ENCODE measurements at places on chromosomes 3 and 15.

DNA sequence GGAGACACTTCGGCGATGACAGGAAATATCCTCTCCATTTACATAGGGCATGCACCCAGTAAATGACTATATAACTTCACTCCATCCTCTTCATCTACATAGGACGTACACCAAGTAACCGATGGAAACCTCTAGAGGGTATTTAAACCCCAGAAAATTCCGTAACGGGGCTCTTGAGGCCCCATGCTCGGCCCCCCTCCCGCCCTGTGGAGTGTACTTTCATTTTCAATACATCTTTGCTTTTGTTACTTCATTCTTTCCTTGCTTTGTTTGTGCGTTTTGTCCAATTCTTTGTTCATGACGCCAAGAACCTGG lies 7.5 kb upstream of the FAM107A start:
- DNase-seq: no peak

- no peak for DNase-seq
These were observed 334.1 kb downstream of the FHIT start for GRCh38 chr3:60917141-60917540.

DNA sequence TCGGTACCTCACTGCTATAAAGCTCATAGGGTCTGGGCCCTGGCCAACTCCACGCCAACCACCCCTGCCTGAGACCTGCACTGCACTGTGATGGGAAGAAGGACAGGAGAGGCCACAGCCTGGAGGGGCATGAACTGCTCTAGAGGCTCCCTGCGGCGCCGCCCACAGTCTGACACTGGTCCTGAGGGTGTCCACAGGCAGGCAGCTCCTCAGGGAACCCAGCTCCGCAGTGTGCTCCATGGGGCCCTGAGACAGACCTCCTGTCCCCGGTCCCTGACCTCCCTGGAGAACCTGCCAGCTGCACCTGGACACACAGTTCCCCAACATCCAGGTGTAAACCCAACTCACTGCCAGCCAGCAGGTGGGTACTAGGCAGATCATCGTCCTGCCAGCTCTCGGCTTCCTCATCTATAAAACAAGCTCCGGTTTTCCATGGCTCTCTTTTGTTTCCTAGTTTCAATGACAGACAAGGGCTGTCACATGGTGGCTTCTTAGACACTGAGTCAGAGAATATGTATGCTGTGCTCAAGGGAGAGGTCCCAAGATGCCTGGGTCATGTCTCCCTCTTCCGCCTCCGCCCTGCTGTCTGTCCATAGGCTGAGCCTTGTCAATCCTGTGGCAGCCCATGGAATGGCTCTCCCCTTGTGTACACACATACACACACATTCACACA lies 5.1 kb upstream of the HAPLN3 start:
- DNase-seq: no peak

DNA sequence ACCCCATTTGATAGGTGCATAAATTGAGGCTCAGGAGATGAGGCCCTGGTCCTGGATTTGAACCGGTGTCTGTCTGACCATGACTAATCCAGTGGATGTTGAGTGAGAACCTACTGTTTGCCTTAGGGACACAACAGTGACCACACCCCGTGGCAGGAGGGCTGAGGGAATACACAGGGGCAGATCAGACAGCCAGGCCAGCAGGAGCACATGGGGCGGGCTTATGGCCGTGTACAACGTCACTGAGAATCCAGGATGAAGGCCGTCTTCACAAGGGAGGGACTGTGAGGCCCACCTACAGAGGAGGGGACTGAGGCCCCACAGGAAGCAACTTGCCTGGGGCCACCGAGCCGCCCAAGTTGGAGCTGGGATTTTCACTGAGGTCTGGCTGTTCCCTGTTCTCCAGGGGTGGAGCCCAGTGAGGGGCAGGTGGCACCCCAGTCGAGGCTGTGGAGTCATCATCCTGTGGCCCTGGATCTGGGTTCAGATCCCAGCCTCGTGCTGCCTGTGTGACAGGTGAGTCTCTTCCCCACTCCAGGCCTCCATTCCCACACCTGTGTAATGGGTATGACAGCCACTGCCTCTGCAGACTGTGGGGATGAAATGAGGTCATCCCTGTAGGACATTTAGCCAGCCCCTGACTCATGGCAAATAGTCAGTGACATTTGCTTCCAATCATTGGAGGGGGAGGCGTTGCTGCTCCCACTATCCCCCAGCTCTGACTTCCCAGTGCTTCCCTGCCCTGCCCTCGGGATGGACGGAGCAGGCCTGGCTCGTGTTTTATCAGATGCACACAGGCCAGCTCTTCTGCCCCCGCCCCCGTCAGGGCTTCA lies 6.3 kb upstream of the PLXND1 start:
- DNase-seq: no peak

- no peak for DNase-seq
These were observed 343.9 kb upstream of the SGO1 start for GRCh38 chr3:20529911-20530310.

- DNase-seq: no peak
These were observed 18.1 kb upstream of the ATP1B3 start for GRCh38 chr3:141858312-141858711.

DNA sequence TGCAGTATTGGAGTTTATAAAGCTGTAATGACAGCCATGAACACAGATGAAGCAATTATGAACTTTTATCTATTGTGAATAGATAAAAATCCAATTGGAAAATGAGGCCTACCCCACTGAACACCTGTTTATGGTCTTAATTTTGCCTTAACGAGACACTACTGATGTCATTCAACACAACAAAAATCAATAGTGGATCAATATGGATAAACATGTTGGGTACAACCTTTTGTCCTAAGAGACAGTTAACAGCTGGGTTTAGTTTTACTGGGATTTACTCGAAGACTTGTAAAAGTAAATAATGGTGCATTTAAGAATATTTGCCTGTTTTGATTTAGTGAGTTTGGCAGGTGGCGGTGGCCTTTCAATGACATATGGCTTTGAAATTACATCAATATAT lies 217.8 kb downstream of the NR1D2 start:
- no peak for DNase-seq

- no peak for DNase-seq
These were observed 63.8 kb downstream of the BLM start for GRCh38 chr15:90780916-90781315.

DNA sequence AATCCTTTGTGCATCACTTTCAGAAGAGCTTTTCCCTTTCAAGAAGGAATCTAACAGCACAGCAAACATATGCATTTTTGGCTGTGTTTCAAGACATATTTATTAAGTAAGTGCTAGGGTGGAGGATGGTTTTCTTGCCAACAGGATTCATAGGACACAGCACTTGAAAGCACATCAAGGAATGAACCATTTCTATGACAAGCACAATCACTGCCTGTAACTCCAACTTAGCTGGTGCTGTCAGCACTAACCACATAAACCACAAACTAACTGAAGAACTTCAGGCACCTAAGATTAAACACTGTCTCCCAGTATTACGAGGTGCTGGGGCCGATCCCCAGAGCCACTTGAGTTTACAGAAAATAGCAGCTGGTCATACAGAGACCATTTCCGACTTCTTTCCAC lies 35.4 kb upstream of the SPRED1 start:
- DNase-seq: no peak

DNA sequence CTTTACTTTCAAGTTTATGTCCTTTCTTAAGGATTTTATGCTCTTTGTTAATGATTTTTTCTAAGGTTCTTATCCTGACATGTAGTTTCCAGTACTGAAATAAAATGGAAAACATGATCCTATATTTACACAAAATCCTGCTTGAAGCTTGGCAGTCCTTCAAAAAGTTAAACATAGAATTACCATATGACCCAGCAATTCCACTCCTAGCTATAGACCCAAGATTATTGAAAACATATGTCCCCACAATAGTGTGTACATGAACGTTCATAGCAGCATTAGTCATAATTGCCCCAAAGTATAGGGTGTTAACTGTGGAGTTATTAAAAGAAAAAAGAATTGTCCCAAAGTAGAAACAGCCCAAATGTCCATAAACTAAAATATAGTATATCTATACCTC lies 33.2 kb downstream of the ITGB5 start:
- DNase-seq: no peak

GRCh38 chr15:67366904-67367303 lies 112.3 kb downstream of the IQCH start:
- DNase-seq: no peak

GRCh38 chr3:43379343-43379742 lies 93.0 kb downstream of the SNRK start:
- DNase-seq: no peak

DNA sequence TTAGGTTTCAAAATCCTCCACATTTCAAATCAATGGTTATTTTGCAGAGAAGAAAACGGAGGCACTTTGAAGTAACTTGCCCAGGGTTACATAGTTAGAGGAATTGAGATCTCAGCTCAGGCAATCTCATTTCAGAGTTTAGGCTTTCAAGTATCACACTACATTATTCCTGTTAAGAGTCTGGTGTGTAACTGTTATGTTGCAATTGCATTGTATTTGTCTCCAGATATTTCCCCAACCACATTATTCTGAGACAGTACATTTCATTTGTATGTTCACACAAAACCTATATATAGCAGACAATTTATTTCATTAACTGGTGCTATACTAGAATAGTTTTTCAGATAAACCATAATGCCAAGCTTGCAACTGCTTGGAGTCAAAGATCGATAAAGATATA lies 154.2 kb upstream of the TSPAN3 start:
- DNase-seq: no peak

GRCh38 chr3:192858849-192859585 lies 58.6 kb downstream of the MB21D2 start:
- DNase-seq: no peak

DNA sequence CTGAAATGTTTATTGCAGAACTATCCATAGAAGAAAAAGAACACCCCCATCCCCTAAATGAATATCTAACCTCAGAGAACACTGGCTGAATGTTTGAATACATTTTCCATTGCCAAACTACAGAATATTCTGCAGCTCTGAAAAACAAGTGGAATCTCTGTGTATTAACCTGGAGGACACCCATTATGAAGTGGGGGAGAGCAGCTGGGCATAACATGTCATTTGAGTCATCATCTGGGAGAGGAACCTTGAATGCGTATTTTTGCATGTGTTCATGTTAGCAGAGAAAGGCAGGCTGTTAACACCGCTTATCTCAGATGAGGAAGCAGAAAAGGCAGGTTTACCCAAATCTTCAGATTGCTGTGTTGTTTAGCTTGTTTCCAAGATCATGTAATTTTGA lies 31.5 kb downstream of the ESYT3 start:
- DNase-seq: no peak

DNA sequence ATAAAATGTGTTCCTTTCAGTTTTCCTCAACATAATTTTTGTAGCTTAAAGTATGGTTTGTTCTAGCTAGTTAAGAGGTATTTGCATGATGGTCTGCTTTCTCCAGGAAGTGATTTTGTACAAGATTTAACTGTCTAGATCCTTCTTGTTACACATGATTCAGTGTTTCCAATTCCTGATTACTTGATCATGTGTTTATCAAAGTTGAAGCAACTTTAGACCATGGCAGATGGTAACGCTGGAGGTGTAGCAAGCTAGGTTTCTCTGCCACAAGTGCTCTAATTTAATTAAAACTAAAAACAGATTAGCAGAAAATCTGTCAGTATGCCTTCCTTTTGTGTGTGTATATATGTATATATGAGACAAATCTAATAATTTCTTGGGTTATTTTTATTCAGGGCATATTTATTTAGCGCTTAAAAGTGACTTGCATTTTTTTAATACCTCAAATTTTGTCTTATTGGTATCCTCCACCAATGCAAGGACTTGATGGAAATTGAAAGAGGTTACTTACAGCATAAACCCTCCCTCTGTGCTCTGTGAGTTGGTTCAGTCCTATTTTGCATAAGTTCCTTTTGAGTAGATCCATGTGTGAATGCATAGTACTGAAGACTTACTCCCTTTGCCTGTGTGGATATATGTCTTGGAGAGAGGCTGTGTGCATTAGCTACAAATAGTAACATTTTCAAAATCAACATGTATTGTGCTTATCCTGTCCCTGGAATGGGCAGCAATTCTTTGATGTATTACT lies 157.3 kb upstream of the CGNL1 start:
- DNase-seq: no peak

- no peak for DNase-seq
These were observed 3.2 kb downstream of the CTDSPL start for GRCh38 chr3:37864904-37865303.

- no peak for DNase-seq
These were observed 44.3 kb upstream of the FLNB start for GRCh38 chr3:57963811-57964346.

- DNase-seq: no peak
These were observed 101.1 kb upstream of the THRB start for GRCh38 chr3:24595796-24596195.

GRCh38 chr15:88440021-88440420 lies 27.2 kb downstream of the MRPL46 start:
- DNase-seq: no peak

GRCh38 chr3:16936233-16936632 lies 51.5 kb downstream of the PLCL2 start:
- DNase-seq: no peak

- DNase-seq: no peak
These were observed 77.0 kb upstream of the PLSCR5 start for GRCh38 chr3:146682171-146682570.

DNA sequence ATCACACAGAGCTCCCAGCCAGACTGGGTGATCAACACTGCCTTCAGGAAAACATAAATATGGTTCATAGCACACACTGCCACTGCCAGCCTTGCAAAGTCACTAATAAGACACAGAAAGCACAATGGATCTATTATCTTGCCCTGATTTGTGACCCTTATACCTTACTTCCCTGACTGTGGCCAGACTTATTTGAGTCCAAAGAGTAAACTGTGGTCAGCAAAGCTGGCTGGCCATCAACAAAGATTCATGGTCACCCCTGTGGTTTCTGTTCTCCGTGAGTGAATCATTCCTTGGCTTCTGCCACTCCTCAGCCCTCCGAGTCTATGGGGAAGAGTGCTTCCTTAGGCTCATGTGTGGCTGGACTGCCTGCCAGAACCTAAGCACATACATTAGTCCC lies 437.7 kb downstream of the RAP2B start:
- DNase-seq: no peak

DNA sequence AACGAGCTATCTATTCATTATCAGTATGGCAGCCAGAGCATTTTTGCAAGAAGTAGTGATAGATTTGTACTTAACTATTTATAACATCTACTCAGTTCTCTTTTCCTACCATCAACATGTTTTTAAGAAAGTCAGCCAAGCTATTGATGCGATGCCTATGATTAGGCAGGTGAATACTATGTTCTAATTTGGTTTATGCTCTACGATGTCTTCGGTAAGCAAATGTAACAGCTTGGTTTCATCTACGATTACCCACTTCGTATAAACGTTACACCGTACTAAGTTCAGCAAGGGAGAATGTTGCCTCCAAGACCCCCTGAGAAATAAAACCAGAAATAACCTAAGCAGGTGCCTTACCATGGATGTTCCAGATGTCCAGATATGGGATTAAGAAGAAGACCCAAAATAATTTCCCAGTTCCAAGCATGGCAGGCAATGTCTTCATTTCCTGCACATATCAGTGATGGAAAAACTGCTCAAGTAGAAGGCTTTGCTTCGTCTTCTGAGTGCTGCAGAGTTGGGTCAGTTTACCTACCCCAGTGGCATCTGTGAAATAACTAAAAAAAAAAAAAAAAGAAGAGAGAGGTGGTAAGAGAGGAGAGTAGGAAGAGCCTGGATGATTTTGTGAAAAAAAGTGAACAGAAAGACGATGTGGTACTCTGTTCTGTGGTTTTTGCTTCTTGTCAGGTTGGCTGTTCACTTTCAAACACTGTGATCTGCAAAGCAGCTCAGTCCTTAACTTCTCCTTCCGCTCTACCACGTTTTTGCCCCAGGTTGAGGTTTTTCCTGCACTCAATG lies at the start of gene BTLA:
BTLA (minus strand) TSS at position 559 of the 798 bp plus-strand sequence; CDS start at position 445, 114 bp downstream.
- no peak for DNase-seq

- DNase-seq: no peak
These were observed 252.1 kb upstream of the ST8SIA2 start for GRCh38 chr15:92141607-92142006.

All from stimulated activated CD8-positive, alpha-beta memory T cell treated with anti-CD3 and anti-CD28 coated beads, Interleukin-4, amount 100 ng/mL, for 4 hours (primary cell).